Activated CD8-positive, alpha-beta memory T cell treated with anti-CD3 and anti-CD28 coated beads, Interleukin-2, amount 10 ng/mL, durations not matched to agents 7 days and 5 days (primary cell): ENCODE measurements at places on chromosomes 4 and X.

- no peak for DNase-seq
These were observed 52.8 kb upstream of the GPC4 start for GRCh38 chrX:133468051-133468450.

DNA sequence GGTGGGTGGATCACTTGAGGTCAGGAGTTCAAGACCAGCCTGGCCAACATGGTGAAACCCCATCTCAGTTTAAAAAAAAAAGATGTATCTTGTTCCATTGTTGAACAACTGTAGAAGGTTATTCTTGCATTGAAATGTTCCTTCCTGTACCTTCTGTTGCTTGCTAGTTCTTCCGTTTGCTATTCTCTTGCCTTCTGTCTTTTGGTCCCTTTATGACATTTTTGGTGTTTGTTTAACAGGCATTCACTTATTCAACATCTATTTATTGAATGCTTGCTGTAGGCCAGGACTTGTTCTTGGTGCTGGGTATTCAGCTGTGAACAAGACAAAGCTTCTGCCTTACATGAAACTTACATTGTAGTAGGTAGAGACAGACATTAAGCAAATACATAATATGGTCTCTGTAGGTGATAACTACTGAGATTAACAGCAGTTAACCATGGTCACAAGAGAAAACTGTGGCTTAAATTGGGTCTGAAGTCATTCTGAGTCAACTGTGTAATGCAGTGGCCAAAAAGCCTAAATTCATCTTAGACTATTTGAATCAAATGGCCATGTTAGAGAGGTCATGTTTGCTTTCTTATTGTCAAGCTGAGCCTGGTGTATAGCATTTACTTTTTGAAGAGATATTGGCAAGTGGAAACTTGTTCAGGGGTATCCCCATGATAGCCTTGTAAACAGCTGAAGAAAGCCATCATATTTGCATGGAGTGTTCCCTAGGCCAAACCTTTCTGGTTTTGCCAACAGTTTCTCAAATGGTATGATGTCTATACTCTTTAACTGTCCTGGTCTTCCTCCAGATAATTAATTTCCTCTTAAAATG is 35.6 kb downstream of the GAB1 start:
- no peak for DNase-seq

DNA sequence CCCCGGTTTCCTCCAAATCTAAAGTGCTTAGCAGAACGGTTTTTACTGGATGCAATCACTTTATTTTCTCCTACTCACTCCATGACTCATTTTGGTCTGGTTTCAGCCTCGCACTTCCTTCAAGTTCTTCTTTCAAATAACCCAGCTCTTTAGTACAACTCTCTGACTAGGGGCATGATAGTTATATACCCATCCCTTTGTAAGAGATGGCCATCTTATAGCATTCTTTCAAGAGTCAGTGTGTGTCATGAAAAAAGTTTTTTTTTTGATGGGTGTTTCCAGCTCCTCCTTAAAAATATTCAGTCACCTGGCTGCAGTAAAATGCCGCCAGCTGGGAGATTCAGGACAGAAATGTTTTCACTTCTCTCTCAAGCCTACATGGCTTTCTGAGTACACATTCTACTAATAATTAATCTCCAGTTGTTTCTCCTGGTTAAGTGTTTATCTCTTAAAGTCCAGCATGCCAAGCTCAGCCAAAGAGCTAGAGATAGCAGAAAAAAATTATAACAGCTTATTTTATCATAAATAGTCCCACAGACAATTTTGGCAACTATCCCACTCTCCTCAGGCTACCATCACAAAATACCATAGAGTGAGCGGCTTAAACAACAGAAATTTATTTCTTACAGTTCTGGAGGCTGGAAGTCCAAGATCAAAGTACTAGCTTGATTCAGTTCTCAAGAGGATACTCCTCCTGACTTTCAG is 139.3 kb downstream of the GASK1B start:
- DNase-seq, result no peak

DNA sequence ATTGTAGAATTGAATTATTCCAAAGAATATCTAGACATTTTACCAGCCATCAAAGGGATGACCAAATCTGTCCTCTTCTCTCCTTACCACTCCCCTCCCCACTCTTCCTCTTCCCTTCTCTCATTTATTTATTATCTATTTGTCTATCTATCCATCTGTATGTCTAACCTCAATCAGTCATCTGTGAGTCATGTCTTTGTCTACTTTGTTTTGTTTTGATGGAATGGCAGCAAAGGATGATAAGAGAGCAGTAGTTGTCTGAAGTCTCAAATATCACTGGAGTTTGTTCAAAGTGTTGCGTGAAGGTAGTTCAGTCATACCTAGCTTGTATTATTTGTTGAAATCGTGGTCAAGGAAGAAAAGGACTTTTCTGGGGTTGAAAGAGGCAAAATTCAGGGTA is 34.7 kb upstream of the PGRMC2 start:
- DNase-seq, result no peak

- no peak for DNase-seq
These were observed 62.4 kb downstream of the C4orf50 start for GRCh38 chr4:5955856-5956255.

GRCh38 chr4:55409468-55410171 is 13.9 kb downstream of the TMEM165 start:
- no peak for DNase-seq

DNA sequence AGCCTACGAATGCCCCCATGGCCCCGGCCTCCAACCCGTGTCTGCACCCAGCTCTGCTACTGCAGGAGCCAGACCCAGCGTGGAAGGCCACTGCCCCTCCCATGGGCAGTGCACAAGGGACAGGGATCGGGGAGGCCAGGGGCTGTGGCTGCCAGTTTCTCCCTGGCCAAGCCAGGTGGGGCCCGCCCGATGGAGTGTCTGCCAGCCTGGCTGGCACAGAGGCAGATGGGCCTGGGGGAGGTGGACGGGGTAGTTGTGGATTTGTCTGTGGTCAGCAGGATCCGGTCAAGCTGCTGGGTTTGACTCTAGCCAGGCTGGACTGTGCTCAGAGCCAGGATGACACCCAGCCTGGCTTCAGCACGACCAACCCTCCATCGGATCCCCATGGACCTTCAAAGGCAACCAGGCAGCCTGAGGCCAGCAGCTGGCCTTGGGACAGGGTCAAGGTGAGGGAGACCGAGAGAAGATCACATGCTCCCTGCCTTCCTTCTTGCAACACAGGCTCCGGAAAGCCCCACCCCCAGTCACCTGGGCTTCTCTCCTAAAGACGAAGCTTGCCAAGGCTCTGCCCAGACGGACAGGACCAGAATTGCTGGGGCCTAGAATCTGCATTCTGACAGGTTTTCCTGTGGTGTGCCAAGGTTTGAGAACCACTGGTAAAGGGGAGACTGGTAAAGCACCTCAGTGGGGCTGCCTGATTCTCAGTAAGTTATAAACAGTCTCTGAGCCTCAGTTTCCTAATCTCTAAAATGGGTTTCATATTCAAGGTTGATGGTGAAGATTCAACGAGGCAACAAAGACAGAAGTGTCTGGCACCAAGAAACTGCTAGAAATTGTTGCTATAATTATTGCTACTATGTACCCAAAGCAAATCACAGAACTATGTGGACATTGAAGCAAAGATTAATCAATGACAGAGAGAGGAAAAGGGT is 78.6 kb downstream of the PPP2R2C start:
- no peak for DNase-seq
